ENCODE measurements at places on chromosomes 1 and 21.

DNA sequence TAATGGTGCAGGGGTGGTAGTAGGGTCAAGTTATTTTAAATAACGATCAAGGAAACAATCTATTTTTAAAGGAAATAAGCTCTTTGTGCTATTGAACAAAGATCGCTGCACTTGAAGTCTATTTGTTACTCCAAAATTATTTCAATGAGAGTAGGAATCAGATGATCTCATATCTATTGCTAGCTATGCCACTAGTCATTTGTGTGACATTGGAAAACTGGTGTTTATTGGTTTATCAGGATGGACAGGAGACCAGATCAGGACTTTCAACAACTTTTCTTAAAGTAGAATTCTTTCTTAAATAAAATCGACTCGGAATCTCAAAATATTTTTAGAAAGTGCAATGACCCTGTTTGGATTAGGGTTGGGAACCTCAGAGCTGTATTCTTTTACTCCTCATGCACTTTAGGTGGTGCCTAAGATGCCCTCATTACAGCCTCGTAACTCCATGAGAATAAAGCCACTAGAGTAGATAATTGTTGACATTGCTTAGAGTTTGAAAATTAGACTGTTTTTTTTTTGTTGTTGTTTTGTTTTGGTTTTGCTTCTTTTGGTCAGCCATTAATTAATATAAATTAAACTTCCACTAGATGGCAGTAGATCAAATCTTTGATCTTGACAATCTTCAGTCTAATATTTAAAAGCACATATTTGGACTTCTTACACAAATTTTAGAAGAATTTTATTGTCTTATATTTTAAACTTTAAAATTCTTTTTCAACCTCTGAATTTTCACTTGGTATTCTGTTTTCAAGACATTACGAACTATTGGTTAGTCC, 352.4 kb downstream of the USP25 start:
- DNase-seq = no peak

DNA sequence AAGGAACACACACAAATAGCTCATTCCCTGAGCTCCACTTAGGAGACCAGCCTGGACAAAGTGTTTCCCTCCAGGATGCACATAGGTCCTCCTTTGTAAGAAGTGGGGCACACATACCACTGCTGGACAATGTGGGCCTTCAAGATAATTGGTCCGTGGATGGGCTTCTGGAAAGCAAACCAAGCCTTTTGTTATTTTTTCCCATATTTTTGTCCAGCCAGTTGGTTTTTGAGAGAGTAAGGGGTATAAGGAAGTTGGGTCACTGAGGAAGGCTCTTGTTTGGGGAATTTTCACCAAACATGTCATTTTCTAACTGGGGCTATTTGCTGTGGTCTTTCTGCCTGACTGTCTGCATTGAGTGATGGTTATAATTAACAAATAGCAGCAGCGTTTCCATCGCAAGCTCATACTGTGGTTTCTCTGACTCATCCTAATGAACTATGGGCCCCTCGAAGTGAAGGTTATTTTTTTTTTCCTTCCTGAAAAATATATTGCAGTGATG, 306.3 kb upstream of the DUSP10 start:
- DNase-seq = no peak

GRCh38 chr1:202638019-202638700, 72.1 kb downstream of the SYT2 start:
- no peak for DNase-seq

DNA sequence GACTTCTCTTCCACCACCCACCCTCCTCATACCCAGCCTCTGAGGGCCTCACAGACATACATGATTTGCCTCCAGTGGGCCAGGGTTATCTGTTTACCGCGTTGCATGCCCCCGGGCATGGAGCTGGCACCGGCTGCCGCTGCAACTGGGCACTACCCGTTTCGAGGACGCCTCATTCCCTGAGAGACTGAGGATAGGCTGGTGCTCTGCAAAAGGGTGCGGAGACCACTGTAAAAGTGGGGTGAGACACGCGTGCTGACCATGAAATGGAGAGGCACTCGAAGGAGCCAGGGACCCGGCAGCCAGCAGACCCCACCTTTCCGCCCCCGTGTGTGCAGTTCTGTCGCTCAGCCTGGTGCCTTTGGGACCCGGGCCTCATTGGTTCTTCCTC, 20.6 kb downstream of the TP73 start:
- no peak for DNase-seq

- no peak for DNase-seq
Measured at GRCh38 chr1:232578651-232579195, 51.2 kb downstream of the SIPA1L2 start.

DNA sequence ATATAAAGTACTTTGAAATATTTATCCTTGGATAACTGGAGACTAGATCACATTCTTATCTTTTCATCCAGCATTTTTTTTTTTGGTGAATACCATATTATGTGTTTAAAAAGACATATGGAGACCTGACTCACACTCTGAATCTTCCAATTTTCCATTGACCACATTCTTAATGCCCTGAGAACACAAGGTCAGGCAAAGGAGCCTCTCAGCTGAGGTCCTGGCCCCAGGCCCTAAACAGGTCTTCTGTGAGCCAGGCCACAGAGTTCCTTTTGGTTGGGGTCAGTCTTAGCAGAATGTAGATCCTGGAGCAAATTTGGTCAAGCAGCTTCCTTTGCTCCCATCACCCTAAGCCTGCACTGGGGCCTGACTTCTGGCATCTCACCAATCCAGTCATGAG, 390.1 kb upstream of the ST6GALNAC5 start:
- DNase-seq = no peak

GRCh38 chr1:18038051-18038450, 69.5 kb upstream of the IGSF21 start:
- no peak for DNase-seq

DNA sequence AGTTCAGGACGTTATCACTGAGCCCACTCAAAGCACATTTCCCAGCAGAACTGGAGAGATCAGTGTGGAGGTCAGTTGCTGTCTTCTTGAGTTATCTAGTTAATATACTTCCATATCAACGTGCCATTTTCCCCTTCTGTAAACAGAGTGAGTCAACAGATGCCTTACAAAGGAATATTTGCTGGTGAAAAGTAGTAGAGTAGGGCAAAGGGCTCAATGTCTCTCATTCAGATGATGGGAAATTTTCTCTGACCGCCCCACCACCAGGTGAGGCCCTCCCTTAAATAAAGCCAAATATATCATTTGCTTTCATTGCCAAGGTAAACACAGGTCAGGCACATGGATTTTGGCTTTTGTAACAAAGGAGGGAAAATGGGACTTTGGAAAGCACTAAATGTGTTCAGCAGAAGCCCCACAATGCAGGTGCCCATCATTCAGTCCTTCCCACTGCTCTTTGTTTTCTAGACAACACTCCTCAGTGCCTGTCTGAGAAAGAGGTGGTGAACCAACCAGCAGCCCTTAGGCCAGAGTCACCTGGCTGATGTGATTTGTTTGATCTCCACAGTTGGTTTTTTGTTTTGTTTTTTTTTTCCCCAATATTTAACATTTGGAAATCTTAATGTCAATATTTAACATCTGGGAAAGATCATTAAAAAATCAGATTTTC, 40.5 kb upstream of the SAMD13 start:
- DNase-seq = no peak

- DNase-seq = no peak
Measured at GRCh38 chr1:172119184-172119583, 277.9 kb downstream of the DNM3 start.

- DNase-seq = no peak
Measured at GRCh38 chr1:151287767-151288500, 5.8 kb downstream of the ZNF687 start.

- DNase-seq = no peak
Measured at GRCh38 chr1:151166505-151166956, 587 bp downstream of the SCNM1 start.

DNA sequence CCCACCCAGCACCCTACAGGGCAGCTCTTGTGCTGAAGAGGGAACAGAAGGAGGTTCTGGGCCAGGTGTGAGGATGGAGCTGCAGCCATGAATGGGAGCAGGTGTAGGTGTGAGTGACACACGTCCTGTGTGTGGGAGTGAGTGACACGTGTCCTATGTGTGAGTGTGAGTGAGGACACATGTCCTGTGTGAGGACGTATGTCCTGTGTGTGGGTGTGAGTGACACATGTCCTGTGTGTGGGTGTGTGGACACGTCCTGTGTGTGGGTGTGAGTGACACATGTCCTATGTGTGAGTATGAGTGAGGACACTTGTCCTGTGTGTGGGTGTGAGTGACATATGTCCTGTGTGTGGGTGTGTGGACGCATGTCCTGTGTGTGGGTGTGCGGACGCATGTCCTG, 26.4 kb downstream of the MEGF6 start:
- no peak for DNase-seq

DNA sequence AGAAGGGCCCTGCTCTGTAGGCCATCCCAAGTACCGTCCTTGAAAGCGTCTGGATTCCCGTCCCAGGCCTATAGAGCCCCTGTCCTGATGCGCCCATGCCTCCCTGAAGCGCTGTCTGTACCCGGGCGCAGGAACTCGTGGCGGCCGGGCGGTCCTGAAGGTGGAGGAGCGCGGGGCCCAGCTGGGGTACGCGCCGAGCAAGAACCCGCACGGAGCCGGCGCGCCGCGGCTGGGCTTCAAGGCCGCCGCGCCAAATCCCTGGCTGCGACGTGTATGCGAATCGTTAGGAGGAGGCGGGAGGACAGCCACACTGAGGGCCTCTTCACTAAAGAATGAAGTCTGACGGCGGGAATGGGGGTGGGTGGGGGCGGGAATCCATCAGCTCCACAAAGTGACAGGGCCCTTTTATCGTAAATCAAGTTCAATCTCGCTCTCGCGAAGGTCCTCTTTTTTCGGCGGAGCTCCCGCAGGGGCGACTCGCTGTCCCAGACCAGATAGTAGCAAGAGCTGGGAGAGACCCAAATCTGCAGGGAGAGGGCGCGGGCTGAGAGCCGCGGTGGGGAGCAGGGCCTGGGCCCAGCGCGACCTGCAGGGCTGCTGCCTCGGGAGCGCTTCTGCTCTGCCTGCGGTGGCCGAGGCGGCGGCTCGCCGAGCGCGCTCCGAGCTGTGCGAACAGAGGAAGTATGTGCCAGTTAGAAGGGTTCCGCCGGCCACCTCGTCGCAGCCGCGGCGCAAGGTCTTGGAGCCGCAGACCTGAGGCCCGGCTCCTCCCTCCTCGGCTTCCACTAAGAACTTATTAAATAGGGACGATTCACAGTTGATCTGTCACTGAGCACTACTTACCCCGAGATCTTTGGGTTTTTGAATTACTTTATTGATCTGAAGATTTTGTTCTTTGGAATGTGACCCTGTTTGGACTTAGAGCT, 10.4 kb downstream of the BARHL2 start:
- no peak for DNase-seq

DNA sequence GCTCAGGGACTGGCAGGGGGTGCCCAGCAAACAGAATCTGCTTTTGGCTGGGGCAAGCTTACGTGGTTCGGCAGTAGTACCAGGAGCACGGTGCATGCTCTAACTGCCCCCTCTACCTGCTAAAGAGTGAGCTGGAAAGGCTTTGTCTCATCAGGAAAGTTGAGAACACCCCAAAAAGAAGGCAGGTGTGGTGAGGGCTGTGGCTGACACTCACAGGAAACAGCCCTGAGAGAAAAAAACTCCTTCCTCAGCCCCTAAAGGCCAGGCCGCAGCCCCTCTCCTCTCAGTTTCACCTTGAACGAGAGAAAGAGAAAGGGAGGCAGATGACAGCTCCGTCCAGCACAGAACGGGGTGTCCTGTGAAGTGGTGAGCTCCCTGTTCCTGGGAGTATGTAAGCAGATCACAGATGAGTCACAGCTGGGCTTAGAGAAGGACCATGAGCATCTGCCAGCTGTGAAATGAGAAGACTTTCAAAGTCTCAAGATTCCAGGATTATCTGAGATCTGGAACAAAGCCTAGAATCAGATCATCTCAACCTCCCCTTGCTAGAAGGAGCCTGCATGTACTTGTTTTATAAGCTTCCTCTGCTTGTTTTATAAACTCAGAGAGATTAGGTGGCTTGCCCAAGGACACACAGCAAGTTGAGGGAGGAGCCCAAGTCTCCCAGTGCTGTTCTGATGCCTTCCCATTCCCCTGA, 13.4 kb downstream of the LAPTM5 start:
- no peak for DNase-seq

DNA sequence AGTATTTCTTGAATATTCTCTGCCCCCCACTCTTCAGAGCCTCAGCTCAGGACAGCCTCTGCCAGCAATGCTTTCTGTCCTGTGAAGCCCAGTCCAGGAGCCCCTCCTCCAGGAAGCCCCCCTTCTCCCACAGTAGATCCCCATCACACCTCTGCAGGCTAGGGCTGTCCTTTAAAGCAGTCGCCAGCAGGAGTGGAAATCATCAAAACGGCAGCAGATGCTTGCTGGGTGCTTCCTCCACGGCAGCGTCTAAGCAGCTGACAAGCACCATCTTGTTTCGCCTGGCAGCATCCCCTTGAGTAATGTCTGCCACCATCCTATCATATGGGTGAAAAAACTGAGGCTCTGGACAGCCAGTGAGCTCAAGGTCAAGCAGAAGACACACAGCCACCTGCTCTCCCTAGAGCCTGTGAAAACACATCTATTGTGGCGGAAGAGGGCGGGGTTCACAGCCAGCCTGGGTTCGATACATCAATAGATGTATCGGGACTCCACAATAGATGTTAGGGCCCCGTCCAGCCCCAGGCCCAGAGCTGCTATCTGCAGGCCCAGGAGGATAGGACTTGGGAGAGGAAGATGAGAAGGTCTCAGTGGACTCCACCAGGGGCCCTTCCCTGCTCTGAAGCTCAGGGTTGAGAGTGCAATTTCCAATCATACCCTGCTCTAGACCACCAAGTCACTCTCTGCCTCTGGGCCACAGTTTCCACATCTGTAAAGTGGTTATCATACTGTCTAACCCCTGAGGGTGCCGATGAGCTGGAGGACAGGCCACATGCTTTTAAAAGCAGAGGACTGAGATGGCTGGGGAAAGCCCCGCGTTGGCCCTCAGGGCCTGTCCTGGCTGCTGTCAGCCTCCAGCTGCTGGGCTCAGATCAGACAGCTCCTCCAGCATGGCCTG, 17.5 kb downstream of the RUNX3 start:
- DNase-seq = no peak

- DNase-seq = no peak
Measured at GRCh38 chr1:110964455-110964903, 757 bp upstream of the LRIF1 start.

DNA sequence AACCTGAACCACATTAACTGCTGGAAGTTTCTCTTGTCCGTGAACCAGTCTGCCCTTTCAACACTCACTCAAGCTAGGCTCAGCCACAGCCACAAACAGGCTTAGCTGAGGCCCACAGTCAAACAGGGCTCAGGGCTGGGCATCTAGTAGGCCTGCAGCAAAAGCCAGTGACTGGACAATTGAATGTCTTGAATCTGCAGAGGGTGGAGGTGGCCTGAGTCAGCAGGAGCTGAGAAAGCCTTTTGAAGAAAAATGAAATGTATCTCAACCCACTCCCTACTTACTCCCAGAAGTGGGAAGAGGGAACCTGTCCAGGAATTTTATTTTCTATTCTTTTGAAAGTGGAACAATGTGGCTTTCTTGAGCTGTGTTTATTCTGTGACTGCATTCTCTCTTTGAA, 95.4 kb downstream of the PTPRU start:
- DNase-seq = no peak
